ENCODE measurements at places on chromosomes 5 and 9.

GRCh38 chr5:59169768-59170150 is 586.9 kb downstream of the RAB3C start:
- no peak for DNase-seq

DNA sequence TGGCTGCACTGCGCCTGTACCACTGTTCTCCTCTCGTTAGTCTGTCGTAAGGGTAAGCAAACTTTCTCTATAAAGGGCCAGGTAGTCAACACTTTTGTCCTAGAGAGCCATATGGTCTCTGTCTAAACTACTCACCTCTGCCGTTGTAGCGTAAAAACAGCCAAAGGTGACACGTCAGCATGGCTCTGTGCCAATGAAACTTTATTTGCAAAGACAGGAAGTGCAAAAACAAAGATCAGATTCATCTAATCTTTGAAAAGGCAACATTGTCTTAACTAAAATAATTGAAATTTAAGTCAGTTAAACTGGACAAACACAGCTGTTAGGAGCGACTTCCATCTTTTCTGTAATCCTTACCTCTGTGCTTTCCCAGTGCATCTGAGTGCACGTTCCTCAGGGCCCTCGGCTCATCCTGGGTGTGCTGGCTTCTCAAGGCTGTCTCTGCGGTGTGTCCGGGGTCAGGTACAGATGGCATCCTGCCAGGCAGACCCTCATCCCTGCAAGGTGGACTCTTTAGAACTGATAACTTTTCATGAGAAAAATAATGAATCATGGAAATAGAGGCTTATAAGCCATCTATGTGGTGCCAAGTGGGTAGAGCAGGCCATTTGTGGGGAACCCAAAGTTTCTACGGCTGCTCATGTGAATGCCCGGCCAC is 35.2 kb upstream of the IRX4 start:
- no peak for DNase-seq

- no peak for DNase-seq
Observed at GRCh38 chr5:17343675-17344074, 126.2 kb downstream of the BASP1 start.

DNA sequence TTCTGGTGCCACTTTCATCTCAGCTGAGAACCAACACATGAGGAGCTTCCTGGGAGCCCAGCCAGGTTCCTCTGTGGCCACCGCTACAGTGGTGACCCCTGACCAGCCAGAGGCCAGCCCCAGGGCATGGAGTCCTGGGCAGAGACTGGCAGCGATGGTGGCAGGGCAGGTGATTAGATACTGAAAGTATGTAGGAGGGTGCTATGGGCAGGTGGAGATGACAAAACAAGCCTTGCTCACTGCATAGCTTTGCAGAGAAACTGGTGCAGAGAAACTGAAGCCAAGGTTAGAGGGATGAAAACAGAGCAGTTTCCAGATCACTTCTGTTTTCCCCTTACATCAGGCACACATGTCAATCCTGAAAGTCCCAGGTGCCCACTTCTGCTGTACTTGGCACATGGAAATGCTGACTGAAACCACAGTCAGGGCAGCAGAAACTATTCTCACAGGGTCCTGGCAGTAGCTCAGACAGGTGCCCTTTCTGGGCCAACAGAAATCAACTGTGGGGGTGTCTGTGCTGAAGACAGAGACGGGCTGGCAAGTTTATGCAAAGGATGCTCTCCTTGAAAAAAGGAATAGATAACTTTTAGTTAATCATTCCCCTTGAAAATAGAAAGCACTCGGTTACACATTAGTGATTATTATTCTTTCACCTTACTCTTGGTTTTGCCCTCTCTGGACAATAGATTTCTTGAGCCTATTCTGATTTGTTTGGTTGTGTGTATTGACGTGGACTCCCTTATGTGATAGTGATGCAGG is 90.3 kb downstream of the ANKRD55 start:
- no peak for DNase-seq

DNA sequence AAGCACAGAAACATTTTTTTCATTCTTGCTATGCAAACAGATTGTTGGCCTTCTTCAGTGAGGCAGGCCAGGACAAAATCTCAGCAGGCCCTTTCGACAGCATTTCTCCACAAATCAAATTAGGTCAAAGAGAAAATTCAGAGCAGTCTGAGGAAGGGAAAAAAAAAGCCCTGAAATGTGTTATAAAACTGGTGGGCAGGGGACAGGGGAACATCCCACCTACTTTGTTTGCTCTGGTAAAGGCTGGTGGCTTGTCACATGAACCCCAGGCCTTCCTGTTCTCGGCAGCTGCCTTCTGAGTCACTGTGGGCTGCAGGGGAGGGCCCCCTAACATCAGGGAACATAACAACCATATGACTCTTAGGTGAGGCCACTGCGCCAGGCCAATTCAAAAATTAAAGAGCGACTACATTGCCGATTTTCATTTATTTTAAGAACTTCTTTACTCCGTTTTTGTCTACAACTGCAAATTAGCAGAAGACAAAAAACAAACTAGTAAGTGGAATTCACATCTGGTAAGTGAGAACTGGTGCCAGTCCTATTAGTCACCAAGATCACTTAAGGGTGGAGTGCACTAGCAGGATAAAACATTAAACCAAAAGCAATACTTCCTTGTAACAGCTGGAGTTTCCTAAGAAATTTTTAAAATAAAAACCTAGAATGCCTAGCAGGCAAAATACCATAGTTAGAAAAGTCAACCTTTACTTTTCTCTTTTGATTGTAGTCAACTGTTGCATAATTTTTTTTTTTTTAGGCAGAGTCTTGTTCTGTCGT is 46.2 kb upstream of the DENND4C start:
- DNase-seq = peak; percentile 60

DNA sequence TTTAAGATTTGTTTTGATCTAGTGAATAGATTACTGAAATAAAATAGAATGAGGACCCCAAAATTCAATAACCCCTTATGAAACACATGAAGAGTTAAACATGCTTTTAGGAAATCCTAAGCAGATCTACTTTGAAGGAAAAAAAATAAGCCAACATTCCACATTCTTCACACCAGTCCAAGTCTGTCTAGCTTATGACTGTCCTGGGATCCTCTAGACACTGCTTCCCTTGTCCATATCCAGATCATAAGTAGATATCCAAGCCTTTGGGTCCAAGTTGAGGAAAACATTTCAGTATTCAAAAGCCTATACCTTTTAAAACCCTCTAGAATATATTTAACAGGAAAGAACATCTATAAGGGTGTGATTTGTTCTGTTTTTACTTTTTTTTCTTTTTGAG is 58.8 kb upstream of the MINAR2 start:
- DNase-seq = no peak

DNA sequence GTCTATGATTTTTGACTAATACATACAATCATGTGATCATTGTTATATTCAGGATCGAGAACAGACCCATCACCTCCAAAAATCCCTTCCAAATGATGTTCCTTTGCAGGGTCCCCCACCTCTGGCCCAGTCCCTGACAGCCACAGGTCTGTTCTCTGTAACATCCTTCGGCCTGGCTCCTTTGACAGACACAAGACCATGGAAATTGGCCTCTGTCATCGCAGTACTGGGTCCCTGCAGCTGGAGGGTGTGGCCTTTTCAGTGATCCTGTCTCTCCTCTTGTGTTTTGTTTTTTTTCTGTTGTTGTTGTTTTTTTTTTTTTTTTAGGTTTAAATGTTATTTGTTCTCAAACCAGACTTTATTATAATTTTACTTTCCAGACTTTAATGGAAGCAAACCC is 27.4 kb upstream of the ANKRD33B start:
- no peak for DNase-seq

DNA sequence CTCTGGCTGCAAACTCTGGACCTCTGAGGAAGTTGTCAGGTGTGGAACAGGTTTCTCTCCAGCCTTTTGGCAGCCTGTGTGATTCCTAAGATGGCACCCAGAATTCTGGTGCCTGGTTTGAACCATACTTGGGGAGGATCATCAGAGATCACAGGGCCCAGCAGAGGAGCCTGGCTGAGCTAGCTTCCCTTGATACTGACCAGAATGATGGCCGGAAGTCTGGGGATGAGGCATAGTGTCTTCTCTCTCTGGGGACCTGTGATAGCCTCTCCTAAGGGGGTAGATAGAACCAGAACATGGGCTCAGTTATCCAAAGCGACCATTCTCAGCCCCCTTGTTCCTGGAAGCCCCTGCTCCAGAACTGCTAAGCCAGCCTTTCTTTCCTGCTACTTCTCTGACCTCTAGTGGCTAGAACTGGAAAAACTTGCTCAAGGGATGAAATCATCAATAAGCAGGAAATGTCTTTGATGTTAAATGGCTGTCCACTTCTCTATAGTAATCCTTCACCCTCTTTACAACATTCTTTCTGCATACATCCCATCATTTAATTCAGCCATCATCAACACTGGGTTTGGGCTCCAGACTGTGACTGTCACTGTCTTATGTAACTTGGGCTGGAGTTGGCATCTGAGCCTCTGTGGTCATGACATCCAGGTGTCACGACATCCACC is 55.1 kb downstream of the C9orf152 start:
- DNase-seq = no peak

DNA sequence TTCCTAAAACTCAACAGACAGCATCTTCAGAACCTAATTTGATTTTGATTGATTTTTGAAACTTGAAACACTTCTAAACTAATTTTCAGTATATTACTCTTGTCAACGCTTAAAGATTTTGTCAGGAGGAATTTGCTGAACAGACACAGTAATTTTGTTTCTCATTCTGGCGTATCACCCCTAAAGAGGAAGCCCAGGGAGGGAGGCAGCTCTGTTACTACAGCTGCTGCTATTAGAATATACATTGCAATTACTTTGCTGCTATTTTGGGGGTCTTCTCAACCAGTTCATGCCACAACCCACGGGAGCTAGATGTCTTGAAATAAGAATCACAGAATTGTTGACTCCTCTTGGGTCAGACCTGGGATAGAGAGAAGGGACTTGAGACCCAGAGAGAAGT is 122.6 kb downstream of the TLR4 start:
- no peak for DNase-seq

DNA sequence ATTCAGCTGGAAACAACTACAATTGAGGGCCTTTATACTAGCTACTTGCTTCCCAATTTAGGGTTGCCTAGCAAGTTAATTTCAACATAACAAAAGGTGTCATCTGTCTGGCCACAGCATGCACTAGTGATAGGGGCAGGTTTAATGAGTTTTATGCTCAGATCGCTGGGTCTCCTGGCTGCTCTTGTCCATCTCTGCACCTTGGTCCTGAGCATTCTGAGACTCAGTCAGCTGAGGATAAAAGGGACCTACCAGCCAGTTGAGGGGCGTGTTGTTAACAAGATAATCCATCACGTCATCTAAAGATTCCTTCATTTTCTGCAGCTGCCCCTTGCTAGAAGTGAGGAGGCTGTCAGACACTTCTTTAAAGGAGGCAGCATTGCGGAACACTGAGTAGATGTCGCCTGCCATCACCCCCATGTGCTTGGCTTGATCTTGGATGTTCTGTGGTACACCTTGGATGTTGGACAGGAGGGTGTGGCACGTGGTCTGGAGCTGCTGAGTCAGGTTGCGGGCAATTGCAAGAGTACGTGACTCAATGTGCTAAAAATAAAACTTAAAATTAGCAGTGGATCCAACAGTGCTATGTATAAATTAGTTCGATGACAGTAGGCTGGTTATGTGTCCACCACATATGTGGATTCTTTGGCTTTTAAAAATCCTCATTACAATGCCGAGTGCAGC is 11.0 kb downstream of the PLIN2 start:
- no peak for DNase-seq

DNA sequence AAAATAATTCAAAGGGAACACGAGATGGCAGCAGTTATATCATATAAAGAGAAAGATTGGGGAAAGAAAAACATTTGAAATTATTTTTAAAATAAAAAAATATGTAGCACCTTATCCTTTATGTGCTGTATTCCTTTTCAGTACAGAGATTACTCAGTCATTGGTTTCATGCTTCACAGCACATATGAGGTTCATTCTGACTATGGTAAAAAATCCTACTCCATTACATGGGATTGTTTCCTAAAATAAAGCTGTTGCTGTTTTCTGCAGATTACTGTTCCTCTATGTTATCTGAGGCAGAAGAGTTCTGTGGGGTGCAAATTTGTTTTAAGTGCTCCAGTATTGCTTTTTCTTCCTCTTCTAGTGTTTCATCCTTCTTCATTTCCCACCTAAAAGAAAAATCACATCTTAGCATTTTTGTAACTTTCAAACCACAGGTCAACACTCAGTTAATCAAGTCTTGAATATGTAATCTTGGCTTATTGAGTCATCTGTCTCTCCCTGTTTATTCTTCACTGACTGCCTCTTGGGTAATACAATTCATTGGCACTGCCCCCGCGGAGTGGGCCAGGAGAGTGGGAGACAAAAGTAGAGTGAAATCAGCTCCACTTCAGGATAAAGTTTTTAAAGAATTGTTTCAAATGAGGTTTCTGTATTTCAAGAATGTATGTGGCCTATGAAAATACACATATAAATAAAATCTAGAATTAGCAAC is 412.5 kb upstream of the POU5F2 start:
- no peak for DNase-seq

DNA sequence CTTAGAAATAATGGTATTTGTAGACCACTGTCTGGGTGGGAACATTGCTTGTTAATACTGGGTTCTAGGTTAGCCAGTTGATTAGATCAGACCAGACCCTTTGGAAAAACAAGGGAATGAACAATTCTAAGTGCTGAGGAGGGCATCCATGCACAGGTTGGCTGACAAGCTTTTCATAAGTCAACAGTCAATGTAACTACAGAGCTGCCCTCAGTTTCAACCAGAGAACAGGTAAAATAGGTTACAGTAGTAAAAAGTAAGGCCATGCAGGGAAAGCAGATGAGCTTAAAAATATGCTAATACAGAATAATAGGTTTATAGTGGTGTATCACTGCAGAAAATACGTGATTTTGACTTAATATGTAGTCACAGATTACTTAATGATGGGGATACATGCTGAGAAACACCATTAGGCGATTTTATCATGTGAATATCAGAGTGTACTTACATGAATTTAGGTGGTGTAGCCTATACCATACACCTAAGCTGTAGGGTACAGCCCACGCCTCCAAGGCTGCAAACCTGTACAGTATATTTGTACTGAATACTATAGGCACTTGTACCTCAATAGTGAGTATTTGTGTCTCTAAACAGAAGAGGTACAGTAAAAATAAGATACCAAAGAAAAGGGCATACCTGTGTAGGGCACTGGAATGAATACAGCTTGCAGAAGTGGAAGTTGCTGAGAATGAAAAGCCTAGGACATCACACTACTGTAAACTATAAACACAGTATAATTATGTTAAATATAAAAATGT is 6.1 kb upstream of the FGF18 start:
- DNase-seq = no peak

GRCh38 chr5:129664336-129664937 is 83.5 kb upstream of the MINAR2 start:
- no peak for DNase-seq

GRCh38 chr9:69548681-69549080 is 123.5 kb downstream of the APBA1 start:
- DNase-seq = no peak

DNA sequence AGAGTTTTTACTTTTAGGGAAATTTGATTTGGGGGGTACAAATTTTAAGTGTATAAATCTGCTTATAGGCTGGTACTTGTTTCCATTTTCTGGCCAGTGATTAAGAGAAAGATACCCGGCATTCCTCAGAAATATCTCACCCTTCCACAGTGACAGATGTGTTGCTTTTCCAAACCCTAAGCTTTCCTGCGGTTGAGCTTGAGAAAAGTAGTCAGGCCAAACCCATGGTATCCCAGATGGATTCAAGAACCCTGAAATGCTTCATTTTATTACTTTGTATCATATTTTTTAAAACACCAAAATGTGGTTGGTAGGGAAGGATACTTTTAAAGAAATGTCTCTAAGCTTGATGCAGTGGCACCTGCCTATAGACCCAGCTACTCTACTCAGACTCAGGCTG is 23.5 kb downstream of the SPTAN1 start:
- DNase-seq = no peak
